ENCODE measurements at places on chromosomes 4 and X. TPM values are rescaled to one million over a fixed set of nuclear protein-coding genes. Genes with fewer than 3 reads are reported as not detected.

DNA sequence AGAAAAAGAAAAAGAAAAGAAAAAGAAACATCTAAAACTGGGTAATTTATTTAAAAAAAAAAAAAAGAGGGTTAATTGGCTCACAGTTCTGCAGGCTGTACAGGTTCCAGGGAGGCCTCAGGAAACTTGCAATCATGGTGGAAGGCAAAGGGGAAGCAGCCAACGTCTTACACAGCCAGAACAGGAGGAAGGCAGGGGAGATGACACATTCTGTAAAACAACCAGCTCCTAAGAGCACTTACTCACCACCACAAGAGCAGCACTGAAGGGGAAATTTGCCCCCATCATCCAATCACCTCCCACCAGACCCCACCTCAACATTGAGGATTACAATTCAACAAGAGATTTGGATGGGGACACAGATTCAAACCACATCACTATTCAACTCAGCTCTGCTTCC, 36.8 kb upstream of the TMEM184C start:
- H3K27ac ChIP-seq: no peak overlapping the region
- H3K4me3 ChIP-seq: no peak overlapping the region
- H3K27me3 ChIP-seq: no peaks in the 10 kb centered on the region
- H3K4me1 ChIP-seq: no peaks in the 10 kb centered on the region
- no peaks in the 10 kb centered on the region for H3K36me3 ChIP-seq

GRCh38 chr4:88107406-88108107, 50.9 kb downstream of the ABCG2 start:
- H3K27ac ChIP-seq: no peak overlapping the region
- DNase-seq: no peak
- no peaks in the 10 kb centered on the region for H3K36me3 ChIP-seq
- peaks cover 2% of the 10 kb centered on the region for H3K27me3 ChIP-seq
- H3K4me3 ChIP-seq: no peak overlapping the region

DNA sequence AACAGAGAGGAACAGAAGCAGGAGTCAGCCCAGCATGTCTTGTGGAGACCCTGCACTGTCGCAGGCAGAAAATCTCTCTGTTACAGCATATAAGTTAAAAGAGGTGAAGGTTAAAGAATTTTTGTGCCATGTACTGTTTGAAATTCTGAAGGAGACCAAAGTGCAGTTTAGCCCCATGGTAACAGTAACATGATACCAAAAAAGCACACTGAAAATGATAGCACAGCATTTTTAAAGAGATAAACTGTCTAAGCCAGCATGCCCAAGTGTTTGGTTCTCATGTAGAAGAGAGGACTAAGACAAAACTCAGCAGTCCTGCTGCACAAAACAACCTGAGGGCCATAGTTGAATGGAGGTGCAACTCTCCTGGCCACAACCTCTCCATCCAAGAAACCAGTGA, 41.9 kb upstream of the PARM1 start:
- H3K36me3 ChIP-seq: no peaks in the 10 kb centered on the region
- no peak overlapping the region for H3K27ac ChIP-seq
- H3K27me3 ChIP-seq: no peaks in the 10 kb centered on the region
- H3K4me1 ChIP-seq: no peaks in the 10 kb centered on the region

DNA sequence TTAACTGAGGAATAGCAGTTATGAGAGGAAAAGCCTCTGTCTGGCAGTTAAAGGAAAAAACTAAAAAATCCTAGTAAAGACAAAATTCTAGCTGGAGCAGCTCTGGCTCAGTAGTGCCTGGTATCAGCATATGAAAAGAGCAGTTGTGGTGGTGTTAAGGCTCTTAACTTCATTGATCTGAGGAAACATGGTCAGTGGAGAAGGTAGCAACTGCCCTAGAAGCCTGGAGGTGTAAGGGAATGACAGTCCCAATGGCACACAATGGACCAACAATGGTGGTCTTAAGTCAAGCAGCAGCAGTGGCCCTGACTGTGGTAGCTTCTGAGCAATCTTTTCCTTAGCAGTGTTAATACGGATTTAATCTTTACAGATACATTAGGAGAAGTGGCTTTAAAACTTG, 189.6 kb upstream of the POF1B start:
- H3K4me3 ChIP-seq: no peak overlapping the region
- no peaks in the 10 kb centered on the region for H3K27me3 ChIP-seq
- no peaks in the 10 kb centered on the region for H3K4me1 ChIP-seq
- no peaks in the 10 kb centered on the region for H3K36me3 ChIP-seq
- no peak overlapping the region for H3K27ac ChIP-seq
- no peak for DNase-seq

- no peak for DNase-seq
- no peaks in the 10 kb centered on the region for H3K27me3 ChIP-seq
- no peaks in the 10 kb centered on the region for H3K36me3 ChIP-seq
- H3K27ac ChIP-seq: no peak overlapping the region
These were observed 179.8 kb downstream of the KLHL4 start for GRCh38 chrX:87697409-87697808.

NUDT10 gene
- total RNA-seq: 3.5 TPM

CSAG2 gene
- not detected for total RNA-seq

EMCN gene
- total RNA-seq: not detected

PNMA6F gene
- not detected for total RNA-seq

All from activated CD8-positive, alpha-beta T cell treated with anti-CD3 and anti-CD28 coated beads for 36 hours (primary cell).